ENCODE measurements at places on chromosomes 5 and 9. TPM values are rescaled to one million over a fixed set of nuclear protein-coding genes. Genes with fewer than 3 reads are reported as not detected.

DNA sequence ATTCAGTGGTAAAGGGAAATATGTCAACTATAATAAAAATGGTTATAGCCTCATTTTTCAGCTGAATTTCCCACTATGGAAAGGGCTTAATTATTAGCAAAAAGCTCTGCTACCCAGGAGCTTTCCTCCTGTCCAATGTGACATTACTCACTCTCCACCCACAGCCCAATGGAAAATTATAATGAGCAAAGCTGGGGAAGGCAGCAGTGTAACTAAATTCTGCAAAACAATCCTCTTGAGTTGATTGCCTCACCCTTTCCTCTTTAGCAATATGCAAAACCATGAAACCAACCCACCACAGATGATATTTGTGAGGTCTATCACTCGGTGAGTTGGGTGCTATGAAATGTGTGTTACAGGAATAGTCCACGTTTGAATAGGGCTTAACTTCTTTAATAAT lies 14.0 kb upstream of the PLPPR1 start:
- DNase-seq, result no peak

DNA sequence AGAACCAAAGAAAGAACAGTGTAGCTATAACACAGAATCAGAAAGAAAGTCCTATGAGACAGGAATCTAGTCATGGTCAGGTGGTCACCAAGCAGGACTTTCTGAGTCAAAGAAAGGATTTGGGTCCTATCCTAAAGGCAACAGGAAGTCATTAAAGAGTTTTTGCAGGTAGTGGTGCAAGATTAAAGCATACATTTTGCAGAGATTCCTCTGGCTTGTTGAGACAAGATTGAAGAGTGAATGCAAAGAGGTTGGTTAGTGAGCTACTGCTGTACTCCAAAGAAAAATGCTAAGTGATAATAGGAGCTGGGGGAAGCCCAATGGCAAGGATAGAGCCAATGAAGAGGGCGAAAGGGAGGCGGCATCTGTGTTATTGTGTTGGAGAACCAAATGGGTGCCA lies 300.5 kb upstream of the KIF2A start:
- DNase-seq, result no peak

DMRT3 gene
- total RNA-seq, result not detected

DNA sequence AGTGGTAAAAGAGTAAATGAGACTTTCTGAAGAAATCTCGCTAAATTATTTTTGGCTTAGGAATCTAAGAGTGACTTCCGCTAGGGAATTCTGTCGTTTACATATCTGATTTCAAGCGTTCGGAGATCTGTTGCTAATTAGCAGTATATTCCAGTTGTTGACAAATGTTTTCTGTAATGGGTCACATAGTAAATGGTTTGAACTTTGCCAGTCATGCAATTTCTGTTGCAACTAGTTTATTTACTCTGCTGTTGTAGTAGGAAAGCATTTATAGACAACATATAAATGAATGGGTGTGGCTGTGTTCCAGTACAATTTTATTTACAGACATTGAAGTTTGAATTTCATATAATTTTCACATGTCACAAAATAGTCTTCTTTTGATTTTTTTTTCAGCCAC lies 57.4 kb upstream of the JAK2 start:
- no peak for DNase-seq

ZNF354C gene
- 4.8 TPM for total RNA-seq

NR6A1 gene
- total RNA-seq, result 99.3 TPM

- peak; percentile 17 for DNase-seq
These were observed 154.7 kb upstream of the PHYKPL start for GRCh38 chr5:178387061-178387855.

- DNase-seq, result peak; percentile 36
These were observed 81.0 kb downstream of the DCP2 start for GRCh38 chr5:113057557-113057984.

- DNase-seq, result no peak
These were observed 126.2 kb downstream of the ADAMTS16 start for GRCh38 chr5:5266297-5266696.

GRCh38 chr5:174323878-174324281 lies 278.4 kb downstream of the NSG2 start:
- DNase-seq, result peak; percentile 89

DNA sequence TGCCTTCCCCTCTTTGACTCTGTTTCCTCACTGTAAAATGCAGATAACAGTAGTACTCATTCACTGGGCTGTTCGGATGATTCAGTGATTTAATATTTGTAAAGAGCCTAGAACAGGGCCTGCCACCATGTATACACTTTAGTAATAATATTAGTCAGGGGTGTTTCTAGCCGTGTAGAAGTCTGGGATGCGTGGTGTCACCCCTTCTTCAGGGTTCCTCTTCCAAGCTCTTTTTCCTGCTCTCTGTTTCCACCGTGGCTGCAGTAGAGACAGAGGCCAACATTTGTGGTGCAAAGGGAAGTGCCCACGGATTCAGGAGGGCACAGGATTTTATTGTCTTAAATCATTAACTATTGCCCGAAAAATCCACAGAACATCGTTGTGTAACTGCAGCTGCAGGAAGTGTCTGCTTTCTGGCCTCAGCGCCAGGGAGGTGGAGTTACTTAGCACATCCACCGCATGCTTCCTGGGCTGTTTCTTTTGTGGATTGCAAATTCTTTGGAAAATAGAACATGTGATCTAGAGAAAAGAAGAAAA lies 61.7 kb downstream of the TRIO start:
- DNase-seq, result no peak

- DNase-seq, result no peak
These were observed 290.6 kb downstream of the OSTF1 start for GRCh38 chr9:75378926-75379325.

DNA sequence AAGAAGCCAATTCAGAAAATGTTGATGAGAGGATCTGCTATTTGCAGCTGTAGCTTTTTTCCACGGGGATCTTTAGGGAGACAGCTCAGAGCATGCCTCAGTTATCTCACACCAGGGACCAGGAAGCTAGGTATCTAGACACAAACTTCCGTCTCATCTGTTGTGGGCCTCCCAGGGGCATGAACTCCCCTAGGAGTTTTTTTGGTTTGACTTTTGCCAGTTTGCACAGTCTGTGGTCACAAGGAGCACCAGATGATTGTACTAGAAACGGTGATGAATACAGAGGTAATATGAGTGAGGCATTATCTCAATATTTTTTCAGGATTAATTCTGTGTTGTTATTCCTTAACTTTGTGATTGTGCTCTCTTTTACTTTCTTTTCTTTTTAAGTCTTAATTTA lies 533.2 kb upstream of the SEMA6A start:
- no peak for DNase-seq

CDK5RAP2 gene
- total RNA-seq, result 51.9 TPM

- no peak for DNase-seq
These were observed 10.4 kb downstream of the C9orf152 start for GRCh38 chr9:110197330-110198187.

GRCh38 chr5:131323378-131323777 lies 59.5 kb downstream of the CDC42SE2 start:
- DNase-seq, result no peak

OSMR gene
- 1.5 TPM for total RNA-seq
